ENCODE measurements at places on chromosomes 11 and 22.

- no peak for DNase-seq
These were observed 71.6 kb downstream of the PRMT3 start for GRCh38 chr11:20458905-20459632.

DNA sequence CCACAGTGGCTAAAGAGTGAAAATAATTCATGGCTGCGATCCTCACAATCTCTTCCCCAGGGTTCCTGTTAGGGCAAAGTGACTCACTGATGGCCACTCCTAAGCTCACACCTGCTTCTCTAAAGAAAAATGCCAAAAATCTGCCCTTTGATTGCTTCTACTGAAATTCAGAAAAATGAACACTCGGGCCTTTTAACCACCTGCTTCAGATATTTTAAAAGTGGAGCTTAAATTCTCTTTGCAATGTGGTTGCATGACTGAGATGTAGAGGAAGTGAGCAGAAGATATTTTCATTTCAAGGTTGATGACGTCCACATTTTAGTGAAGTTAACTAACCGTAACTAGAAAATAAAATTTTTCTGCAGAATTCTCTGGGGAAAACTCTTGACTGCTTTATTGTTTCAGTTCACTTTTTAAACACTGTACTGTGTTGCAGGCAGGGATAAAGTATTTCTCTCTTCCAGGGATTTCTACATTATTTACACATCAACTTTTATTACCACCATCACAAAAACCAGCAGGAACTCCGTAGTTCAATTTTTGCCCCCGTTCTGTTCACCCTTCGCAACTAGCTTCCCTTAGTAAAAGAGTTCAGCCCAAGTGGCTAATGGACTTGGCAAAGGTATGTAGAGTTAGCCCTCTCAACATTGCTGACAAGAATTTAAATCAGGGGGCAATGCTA lies 8.5 kb downstream of the RAB30 start:
- DNase-seq, result no peak

- no peak for DNase-seq
These were observed 28.8 kb downstream of the KLHL22 start for GRCh38 chr22:20466659-20467379.

- no peak for DNase-seq
These were observed 47.9 kb upstream of the SLC25A1 start for GRCh38 chr22:19226428-19226827.

GRCh38 chr11:71284525-71285092 lies 32.2 kb upstream of the SHANK2 start:
- no peak for DNase-seq

GRCh38 chr11:131606811-131607335 lies 236.5 kb downstream of the NTM start:
- DNase-seq, result no peak

DNA sequence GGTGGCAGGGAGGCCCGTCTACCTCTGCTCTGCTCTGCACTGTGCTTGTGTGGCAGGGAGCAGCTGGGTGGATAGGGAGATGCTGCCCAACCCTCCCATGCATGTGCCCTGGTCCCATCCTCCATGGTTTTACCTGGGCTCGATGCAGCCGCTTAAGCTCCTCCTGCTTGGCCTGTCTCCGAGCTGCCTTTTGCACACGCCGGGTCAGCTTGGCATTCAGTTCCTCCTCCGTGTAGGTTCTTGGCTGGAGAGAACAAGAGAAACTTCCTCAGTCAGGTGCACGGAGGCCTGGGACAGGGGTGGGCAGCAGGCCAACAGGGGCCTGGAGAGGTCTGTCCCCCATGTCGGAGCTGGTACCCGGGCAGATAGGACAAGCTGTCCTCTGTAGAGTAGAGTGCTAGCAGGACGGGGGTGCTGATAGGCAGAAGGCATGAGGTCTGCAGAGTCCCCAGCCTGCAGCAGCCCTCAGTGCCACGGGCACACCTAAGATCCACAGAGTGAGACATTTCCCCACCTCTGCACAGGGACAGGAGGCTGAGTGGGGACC lies 36.4 kb upstream of the BID start:
- DNase-seq, result no peak

- no peak for DNase-seq
These were observed 261.3 kb upstream of the ANO5 start for GRCh38 chr11:21931436-21932101.

- DNase-seq, result no peak
These were observed 36.8 kb downstream of the MCHR1 start for GRCh38 chr22:40716116-40716515.

DNA sequence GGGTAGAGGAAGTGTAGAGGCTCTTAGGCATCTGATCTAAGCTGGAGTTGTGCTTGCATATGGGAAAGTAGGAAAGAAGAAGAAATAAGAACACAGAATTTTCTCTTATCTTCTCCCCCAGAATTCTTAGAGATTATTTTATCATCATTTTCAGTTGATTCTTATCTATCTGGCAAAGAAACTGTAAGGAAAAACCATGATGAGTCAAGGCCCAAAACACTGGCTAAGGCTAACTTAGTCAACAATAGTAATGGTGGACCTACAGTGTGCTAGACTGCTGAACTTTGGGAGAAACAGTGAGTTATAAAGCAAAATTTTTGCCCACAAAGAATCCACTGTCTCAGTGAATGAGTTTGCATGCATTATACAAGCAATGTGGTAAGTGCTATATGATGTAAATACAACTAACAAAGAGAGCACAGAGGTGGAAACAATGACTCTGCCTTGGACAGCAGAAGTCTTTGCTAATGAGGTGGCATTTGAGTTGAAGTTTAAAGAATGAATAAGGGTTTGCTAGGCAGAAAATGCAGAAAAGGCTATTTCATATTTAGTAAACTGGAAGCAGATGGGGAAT lies 344.5 kb upstream of the PLET1 start:
- DNase-seq, result no peak

- DNase-seq, result peak; percentile 44
These were observed 47.6 kb downstream of the GGTLC2 start for GRCh38 chr22:22691716-22692701.

DNA sequence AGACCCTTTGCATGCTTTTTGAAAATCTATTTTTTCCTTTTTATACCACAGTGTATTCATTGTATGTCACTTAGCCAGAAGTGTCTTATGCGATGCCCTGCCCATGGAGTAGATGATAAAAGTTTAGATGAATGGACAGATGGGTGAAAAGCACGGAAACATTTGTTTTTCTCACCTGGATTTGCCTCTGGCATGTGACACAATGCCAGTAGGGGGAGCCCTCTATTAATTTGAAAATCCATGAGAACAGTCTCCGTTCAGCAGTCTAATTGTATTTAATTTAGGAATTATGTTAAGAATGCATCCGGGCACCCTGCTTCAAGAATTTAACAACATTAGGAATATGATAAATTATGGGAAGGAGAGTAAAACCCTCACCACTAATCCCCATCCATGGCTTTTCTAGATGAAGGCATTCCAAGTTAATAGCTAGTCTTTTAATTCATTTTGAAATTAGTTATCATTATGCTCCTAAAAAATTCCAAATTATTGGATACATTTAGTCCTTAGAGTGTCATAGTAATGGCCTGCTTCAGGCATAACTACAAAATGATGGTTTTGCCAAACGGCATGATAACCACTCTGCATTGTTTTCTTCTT lies 55.3 kb upstream of the ALKBH3 start:
- DNase-seq, result no peak

All from epithelial cell of proximal tubule (primary cell).